ENCODE measurements at places on chromosomes 3 and 15.
A peak's percentile ranks its signal among the peaks of the same experiment; 100 is the strongest.

GRCh38 chr3:97306226-97306625 lies 458.3 kb upstream of the ARL6 start:
- no peak for DNase-seq

GRCh38 chr3:160473978-160474377 lies 24.4 kb upstream of the TRIM59 start:
- DNase-seq, result no peak

DNA sequence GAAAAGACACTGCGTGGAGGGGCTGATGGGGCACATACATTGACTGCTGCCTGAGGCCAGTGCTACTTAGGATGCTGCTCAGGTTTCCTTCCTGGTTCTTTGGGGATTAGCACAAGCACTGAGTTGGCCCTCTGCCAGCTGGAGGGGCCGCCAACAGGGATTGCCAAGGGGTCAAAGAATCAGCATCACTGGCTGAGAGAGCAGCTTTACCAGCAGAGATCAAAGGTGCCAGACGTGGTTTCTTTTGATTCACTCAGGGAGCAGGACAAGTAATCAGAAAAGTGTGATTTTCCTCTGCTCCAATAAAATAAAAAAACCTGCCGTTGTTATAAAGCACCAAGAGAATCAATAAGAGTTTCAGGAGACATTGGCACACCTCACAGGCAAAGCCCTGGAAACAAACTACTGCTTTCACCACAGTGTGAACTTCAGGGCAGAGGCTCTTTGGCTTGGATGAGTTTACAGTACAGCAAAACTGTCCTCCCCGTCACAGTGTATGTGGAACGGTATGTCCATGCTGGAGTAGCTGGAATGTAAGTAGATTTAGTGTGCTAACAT lies 45.8 kb upstream of the FSIP1 start:
- DNase-seq, result no peak

DNA sequence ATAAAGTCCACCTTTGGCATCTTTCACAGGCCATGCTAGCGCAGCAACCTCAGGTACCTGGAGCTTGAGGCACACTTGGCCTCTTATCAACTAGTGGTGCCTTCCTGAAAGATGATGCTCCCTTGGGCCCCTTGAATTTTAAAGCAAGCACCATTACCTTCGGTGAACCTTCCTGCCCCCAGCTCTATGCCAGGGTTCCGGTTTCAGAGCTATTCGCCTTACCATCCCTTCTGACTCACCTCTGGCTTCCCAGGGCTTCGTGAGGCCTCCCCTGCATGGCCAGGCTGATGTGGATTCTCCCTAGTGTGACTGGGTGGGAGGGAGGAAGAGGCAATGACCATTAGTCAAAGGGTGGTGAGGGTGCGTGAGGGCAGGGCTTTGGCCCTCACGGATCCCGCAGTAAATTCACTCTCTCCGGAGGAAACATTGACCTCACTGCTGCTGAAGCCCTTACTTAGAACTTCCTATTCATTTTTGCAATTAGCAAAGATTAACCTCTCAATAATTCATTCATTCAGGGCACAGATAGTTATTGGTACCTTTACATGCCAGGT lies 16.3 kb downstream of the BHLHE40 start:
- peak; percentile 38 for DNase-seq

- DNase-seq, result no peak
Measured at GRCh38 chr15:56969265-56969895, 50.9 kb downstream of the TCF12 start.

DNA sequence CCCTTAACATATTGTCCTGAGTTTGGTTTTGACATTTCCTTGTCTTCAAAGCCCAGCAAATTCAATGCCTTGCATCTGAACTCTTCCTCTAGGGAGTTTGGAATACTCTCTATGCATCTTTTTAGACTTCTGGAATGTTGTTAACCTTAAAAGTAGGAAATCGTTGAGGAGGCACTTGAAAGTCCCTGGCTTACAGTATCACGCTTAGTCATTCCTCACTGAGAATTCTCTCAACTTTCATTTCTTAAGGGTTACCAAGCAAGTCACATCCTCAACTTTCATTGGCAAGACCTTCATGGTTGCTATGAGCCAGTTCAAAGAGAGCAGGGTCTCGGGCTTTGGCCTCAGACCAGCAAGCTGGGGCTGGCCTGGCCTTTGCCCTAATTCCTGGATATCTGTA lies 89.9 kb downstream of the ASB7 start:
- no peak for DNase-seq

GRCh38 chr3:53114011-53114400 lies 16.2 kb downstream of the RFT1 start:
- peak; percentile 83 for DNase-seq

GRCh38 chr3:152264378-152264777 lies 4.4 kb upstream of the MBNL1 start:
- no peak for DNase-seq

DNA sequence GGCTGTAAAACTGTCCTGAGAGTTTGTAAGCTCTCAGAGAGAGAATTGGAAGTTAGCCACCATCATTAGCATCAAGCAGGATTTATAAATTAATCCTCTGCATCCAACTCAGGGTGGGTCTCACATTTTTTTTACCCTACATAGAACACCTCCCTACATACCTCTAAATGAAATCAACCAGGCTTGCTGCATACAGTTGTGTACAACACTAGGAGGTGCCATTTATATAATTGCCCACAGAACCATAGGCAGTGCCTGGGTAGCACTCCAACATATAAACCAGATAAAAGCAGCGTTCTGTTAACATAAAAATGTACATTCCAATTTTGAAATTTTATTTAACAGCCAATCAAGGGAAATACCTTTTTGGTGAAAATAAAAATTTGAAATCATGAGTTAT lies 48.2 kb upstream of the SELENOK start:
- DNase-seq, result no peak

- no peak for DNase-seq
Measured at GRCh38 chr15:64622410-64623260, 152.8 kb downstream of the RBPMS2 start.

DNA sequence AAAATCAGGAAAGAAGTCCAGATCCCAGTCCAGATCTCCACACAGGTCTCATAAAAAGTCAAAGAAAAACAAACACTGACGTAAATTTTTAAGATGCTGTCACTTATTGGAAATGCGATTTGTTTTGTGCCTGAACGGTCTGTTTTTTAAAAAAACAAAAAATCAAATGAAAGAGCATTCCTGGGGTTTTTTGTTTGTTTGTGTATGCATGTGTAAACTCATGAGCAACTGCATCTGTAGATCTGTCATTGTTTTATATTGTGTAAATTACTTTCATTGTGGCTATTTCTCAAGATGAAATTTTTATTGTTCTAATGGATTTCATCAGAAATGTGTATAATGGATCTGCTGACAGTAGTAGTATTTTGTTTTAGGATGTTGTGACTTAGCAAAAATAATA lies 55.0 kb downstream of the U2SURP start:
- DNase-seq, result no peak

DNA sequence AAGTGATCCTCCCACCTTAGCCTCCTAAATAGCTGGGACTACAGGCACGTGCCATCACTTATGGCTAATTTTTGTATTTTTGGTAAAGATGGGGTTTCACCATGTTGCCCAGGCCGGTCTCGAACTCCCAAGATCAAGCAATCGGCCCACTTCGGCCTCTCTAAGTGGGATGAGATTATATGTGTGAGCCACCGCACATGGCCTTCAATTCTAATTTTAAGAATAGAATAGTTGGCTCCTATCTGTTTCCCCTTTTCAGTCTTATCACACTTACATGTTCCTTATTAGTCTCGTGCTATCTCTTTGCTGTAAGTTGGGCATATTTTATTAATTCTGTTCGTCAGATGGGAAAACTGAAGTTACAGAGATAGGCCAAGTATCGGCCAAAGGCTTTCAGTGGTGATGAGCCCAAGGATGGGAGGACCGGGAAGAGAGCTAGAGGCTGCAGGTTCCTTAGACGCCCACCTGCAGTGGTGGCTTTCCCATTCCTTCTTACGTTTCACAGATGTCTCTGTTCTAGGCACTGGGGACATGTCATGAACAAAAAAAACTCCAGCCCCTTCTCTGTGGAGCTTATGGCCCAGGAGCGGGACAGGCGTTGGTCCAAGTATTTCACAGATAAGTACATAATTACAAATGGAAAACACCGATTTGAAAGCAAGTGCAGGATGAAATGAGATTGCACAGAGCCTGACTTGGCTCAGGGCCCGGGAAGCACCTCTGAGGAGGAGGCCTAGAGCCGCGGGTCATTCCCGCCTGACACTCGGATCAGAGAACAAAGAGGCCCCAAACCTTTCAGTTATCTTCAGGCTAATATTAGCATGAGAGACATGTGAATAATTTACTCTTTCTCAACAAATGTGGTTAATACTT lies 91.1 kb upstream of the KLF13 start:
- DNase-seq, result no peak

GRCh38 chr3:115488409-115488808 lies 134.9 kb upstream of the GAP43 start:
- DNase-seq, result no peak

DNA sequence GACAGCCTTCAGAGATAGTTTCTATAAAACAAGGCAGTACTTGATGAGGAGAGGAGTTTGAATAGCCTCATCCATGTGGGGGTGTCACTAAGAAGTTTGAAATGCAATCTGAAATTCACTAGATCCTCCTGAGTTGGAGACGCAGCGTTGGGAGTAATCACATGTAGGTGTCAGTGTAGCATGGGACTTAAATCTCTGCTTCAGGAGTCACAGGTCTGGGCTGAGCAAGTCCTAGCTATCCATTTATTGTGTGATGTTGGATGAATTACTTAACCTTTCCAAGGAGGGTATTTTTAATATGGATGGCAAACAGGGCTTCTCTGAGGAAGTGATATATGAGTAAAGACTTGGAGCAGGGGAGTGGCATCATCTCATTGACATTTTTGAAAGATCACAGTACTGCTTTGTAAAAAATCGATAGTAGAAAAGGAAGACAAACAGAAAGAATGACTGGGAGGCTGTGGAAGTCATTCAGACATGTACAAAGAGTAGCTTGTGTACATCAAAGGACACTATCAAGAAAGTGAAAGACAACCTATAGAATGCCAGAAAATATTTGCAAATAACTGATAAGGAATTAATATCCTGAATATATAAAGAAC lies 17.1 kb downstream of the CP start:
- no peak for DNase-seq

DNA sequence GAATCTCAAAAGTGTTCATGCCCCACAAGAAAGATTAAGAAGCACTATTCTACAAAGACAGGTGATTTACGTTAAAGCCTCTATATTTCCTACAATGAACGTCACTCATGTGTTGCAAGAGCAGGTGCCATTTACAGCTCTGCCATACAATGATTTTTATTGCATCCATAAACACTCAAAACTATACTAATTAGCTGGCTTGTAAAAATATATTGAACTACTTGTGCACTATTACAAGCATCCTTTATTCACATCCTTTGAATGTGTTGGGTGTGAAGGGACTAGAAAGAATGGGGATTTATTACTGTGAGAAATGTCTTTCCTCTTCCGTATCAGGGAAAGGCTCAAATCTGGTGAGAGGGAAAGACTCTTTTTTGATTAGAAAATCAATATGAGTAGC lies 50.7 kb upstream of the C3orf49 start:
- DNase-seq, result no peak

DNA sequence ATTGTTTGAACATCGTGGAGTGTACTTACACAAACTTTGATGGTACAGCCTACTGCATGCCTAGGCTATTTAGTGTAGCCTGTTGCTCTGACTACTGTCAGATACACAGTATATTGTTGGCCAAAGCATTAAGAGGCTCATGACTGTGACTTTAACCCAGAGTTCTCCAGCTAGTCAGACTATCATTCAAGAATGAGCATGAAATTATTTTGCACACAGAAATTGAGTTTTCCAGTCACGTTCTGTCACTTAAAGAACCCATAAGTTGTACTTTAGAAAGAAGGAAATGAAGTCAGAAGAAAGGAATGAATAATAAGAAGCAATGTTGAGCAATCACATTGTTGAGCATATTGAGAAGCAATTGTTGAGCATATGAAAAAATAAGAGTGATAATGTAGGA lies 37.6 kb upstream of the SLC22A13 start:
- DNase-seq, result no peak

GRCh38 chr3:44208568-44208967 lies 33.1 kb upstream of the TOPAZ1 start:
- DNase-seq, result no peak

DNA sequence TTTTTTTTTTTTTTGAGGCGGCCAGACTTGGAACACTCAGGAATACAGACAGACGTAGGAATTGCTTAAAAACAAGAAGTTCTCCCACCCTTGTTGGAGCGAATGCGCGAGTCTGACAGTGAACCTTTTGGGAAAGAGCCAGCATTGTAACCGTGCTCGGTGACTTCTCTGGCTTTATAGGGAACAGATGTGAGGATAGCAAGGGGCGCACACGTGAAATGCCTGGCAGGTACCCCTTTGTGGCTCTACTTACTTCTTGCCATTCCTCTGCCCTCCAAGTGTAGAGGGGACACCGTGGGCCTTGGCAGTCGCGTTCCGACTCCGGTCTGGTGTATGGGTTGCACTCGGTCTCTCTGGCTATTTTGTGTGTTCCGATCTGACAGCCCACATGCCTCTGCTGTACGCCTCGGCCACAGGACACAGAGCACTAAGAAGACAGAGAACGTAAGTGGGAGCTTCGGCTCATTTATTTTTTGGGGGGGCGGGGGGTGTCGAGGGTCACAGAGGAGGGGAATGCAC lies 126.4 kb downstream of the ADAMTS9 start:
- no peak for DNase-seq

- DNase-seq, result peak; percentile 70
Measured at GRCh38 chr3:72655131-72655551, 193.1 kb downstream of the SHQ1 start.

DNA sequence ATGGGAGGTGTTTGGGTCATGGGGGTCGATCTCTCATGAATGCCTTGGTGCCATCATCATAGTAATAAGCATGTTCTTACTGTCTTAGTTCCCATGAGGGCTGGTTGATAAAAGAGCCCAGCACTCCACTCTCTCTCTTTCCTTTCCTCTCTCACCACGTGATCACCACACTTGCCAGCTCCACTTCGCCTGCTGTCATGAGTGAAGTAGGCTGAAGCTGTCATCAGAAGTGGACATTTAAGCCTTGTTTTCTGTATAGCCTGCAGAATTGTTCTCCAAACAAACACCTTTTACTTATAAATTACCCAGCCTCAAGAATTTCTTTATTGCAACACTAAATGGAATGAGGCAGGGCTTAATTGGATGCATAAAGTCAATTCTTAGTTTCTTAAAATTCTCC lies 6.1 kb downstream of the OR5H1 start:
- no peak for DNase-seq

DNA sequence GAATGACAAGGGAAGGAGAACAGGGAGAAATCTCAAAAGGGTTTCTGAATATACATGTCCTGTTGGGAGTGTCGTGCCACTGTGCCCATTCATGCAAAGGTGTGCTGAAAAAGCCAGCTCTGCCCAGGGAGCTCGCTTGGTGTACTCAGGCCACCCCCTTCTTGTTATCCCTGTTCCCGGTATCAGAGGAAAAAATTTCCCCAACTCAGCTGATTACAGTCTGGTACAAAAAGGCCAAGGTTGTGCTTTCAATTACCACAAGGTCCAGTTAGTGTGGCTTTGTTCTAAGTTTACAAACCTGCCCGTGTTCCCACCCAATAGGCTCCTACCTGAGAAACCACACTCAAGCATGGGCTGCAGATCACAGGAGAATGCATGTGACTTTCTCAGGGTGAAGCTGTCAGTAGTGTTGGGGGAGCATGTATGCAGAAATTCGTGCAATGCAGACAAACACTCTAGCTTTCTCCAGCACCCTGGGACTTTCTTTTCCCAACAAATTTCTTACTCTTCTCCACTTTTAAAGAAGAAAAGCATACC lies 648.5 kb downstream of the NR2F2 start:
- DNase-seq, result no peak

- no peak for DNase-seq
Measured at GRCh38 chr3:61252836-61253235, 1.6 kb upstream of the FHIT start.
